ENCODE measurements at places on chromosomes 2 and 18.

- DNase-seq, result no peak
Measured at GRCh38 chr2:85344356-85344954, 9.9 kb downstream of the RETSAT start.

GRCh38 chr2:193331676-193332075 lies 1136.9 kb upstream of the TMEFF2 start:
- DNase-seq, result peak; percentile 8

DNA sequence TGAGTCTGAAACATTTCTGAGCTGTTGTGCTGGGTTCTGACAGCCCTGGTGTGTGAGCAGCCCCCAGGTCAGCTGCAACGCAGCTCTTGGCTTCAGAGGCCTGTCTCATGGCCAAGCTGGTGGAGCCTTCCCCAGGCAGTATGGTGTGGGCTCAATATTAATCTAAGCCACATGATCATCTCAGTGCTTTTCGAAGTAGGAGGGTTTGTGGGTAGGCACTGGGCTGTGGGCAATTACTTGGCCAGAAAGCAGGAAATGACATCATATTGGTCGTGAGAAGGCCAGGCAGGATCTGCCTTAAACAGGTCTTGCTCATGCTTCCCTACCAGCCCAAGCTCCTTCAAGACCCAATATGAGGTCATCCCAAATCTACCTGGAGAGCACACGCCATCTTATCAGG lies 26.9 kb downstream of the LOXHD1 start:
- peak; percentile 58 for DNase-seq

GRCh38 chr2:22134421-22134820 lies 1010.7 kb downstream of the TDRD15 start:
- DNase-seq, result no peak

DNA sequence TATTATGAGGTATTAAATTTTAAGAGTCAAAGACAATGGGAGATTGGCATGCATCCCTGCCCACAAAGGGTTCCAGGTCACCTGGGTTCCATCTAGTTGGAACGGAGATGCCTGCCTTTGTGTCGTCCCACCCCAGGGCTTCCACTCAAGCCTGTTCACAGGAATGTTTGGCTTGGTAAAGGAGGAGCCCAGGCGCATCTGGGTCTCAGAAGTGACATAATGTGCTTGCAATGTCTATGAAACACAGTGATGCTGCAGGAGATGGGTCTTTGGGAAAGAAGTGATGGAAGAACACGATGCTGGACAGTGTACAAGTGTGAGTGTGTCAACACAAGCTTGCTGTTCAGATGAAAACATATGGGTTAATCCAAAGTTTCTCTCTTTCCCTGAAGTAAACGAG lies 49.6 kb upstream of the ZNF396 start:
- no peak for DNase-seq

GRCh38 chr2:118222672-118223421 lies 134.6 kb downstream of the INSIG2 start:
- no peak for DNase-seq

DNA sequence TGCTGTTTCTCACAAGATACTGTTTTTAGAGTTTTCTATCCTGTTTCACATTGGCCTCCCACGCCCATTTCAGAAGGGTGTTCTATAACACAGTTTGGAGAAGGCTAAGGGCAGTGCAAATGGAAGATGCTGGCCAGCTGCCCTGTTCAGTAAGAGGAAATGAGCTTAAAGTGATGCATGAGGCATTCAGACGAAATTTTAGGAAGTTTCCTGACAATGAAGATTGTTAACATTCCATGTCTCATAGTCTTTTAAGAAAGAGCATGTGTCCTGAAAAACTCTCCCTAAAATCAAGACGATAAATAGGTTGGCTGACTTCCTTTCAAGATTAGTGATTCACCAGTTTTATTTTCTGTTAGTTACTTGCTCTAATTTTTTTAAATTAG lies 484.2 kb upstream of the NRP2 start:
- peak; percentile 17 for DNase-seq

- DNase-seq, result peak; percentile 6
Measured at GRCh38 chr2:173831312-173832229, 133.6 kb downstream of the SP3 start.

GRCh38 chr2:229780856-229781773 lies 66.8 kb upstream of the DNER start:
- peak; percentile 63 for DNase-seq

DNA sequence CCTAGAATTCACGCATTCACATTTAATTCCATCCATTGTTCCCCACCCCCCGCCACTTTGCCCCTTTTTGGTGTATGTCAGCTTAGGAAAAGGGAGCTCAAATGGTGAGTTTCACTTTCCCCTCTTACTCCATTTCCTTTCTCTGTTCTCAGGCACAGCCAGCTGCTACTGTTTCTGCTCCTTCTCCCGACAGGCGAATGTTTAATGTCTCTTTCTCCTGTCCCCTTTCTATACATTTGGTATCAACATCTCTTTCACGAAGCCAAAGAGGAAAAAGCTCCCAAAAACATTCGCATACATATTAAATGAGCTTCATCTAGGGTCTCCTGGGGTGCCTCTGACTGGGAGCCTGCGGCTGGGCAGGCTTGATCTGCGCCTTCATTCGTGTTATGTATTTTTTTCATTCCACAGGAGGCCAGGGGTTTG lies 124.2 kb upstream of the SATB2 start:
- DNase-seq, result no peak

DNA sequence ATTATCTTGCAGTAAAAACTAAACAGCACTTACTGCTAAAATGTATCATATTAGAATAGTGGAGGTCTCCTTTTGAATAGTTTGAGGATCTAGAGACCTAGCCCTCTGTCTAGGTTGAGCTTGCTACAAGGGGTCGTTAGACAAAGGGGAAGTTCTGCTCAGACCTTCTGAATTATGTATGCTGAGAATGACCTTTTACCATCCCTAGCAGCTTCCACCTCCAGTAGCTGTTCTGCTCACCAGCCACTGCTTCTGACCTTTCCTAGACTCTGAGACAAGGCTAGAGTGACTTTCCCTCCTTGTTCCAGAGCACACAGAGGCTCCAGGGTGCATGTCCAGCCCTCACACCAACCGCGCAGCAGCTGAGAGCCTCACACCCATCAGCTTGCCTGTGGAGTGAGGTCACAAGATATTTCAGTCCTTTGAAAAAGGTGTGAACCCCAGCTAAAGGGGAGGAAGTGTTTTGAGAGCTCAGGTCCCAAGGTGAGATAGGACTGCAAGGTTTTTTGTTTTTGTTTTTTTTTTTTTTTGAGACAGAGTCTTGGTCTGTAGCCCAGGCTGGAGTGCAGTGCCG lies 289.3 kb upstream of the TNP1 start:
- no peak for DNase-seq

DNA sequence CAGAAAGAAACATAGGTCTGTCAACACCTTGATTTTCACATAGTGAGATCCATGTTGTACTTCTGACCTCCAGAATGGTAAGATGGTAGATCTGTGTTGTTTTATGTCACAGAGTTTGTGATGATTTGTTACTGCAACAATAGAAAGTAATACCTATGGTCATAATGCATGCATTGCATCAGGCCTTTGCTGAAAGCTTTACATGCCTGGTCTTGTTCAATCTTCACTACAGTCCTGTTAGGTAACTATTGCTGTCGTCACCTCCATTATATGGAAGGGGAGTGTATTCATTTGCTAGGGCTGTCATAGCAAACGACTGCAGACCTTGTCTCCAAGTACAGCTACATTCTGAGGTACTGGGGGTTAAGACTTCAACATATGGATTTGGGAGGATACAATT lies 243.5 kb downstream of the ANAPC1 start:
- DNase-seq, result no peak

DNA sequence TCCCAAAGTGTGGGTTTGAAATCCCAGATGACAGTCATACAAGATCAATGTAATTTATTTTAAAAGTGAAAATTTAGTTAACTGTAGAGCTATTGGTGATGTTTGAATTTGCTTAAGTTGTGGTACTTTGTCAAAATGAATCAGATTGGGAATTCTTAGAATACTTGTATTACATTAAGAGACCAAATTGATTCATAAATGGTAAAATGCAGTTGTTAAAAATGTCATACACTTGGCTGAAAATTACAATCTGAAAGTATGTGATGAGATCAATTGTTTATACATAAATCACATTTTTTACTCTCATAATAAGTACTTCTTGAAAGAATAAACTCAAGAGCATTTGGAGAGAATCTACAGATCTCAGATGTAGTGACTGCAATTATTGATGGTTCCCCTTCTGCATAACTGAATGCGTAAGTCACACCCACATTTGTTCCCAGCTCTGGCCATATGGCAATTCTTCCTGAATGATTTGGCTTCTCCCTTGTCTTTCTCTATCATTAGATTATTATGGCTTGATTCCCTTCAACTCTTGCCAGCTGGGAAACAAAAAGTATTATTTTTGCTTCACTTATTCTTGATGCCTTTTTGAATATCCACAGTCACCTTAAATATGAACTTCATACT lies 558.5 kb downstream of the CPS1 start:
- no peak for DNase-seq

GRCh38 chr2:70724366-70724765 lies 43.6 kb downstream of the ADD2 start:
- no peak for DNase-seq

- DNase-seq, result no peak
Measured at GRCh38 chr2:95016616-95017015, 8.9 kb upstream of the MAL start.

- no peak for DNase-seq
Measured at GRCh38 chr2:142038826-142039225, 92.0 kb downstream of the LRP1B start.

- no peak for DNase-seq
Measured at GRCh38 chr18:29161429-29161828, 984.5 kb upstream of the CDH2 start.

GRCh38 chr2:210199186-210199765 lies 26.0 kb downstream of the ACADL start:
- DNase-seq, result peak; percentile 18

GRCh38 chr2:143936848-143937722 lies 582.8 kb downstream of the ZEB2 start:
- DNase-seq, result peak; percentile 35

DNA sequence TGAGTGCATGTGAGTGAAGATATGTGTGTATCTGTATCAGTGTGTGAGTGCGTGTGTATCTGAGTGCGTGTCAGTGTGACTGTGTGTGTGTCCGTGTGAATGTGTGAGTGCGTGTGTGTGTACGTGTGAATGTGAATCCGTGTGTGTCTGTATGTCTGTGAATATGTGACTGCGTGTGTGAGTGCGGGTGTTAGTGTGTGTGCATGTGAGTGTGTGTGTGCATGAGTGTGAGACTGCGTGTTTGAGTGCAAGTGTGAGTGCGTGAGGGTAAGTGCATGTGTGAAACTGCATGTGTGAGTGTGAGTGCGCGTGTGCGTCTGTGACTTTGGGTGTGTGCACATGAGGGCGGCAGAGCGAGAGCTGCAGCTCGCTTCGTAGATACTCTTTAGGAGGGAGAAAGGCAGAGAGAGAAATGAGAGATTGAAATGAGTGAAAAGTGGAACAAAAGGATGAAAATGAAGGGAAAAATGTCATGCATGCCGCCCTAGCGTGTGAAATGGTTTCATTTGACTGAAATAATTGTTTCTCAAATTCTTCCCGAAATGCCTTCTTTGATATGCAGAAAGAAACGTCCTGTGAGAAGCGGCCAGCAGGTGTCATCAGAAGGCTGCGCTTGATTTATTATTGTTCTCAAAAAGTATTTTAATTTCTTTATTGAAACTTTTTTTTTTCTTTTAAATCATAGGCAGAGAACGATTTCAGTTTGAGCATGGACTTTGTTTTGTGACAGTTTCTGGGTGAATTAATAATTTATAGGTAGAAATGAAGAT lies 25.6 kb downstream of the ZNF407 start:
- DNase-seq, result peak; percentile 22

DNA sequence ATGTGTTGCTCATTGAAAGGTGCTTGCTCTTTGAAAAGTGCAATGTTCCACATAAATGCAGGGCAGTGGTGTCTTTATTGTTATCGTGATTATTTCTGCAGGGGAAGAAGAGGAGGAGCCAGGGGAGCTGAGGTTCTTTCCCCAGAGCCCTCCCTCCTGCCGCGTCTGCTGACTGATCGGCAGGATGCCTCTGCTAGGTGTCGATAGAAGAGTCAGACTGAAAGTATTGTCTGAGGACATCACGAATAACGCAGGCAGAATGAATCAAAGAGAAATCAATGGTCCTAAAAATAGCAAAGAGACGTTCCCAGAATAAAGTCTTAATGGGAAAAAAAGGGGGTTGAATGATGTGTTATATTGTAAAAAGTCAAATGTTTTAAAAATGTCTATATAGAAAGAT lies 47.4 kb upstream of the SIX3 start:
- DNase-seq, result no peak
